ENCODE measurements at places on chromosomes 5 and 9.

DNA sequence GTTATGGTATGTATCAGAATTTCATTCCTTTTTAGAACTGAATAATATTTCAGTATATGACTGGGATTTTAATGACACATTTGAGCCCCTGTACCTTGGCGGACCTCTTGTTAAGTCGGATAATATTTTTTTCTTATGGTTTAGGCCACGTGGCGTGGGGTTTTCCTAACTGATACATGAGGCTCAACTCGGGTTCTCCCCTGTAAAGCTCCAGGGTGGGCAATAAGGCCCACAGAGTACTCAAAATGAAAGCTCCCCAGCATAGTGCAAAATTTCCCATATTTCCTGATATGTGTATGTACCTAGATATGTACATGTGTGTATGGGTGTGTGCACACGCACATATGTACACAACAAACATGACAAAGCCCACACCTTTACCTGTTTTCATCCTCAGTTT is 24.5 kb downstream of the TICAM2 start:
- no peak for DNase-seq

GRCh38 chr9:89204801-89205200 is 26.2 kb upstream of the SHC3 start:
- no peak for DNase-seq

DNA sequence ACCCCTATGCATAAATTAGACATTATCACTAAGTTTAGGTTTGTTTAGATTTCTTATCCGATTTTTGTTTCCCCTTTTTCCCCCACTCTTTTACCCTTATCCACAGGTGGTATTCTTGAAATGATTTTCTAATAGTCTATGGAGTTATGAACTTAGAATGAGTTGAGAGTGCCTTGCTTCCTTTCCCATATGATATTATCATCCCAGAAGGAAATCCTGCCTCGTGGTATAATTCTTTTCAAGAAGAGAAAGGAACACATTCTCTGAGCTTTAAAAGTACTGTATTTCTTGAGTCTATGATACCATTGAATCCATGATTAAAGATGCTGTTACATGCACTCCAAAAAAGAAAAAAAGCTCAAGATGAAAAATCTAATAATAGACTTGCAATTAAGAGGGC is 76.9 kb upstream of the ADAMTSL1 start:
- no peak for DNase-seq

GRCh38 chr9:27785714-27786100 is 212.4 kb upstream of the C9orf72 start:
- no peak for DNase-seq

DNA sequence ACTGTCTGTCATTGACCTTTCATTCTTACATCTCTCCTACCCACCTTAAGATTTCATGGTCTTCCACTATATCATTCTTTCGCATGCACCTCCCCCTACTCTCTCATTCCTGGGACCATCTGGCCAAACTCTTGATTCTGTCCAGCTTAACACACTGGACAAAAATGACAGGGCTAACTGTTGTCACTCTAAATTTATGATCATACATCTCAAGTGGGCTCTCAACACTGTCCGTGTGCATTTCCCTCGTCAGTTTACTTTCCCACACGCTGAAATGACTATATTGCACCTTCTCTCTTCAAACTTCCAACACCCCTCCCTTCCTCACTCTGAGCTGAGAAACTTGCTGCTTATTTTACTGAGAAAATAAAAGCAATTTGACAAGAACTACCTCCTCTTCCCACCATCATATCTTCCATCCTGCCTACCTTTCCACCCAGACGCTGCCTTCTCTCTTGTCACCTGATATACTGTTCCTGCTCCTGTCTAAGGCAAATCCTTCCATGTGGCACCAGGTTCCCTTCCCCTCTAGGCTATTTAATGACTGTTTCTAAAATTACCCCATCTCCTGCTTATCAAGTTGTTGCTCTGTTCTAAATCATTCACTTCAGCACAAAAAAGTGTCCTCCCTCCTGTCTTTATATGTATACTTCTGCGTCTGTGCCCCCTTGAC is 8.1 kb upstream of the KLF9 start:
- no peak for DNase-seq

- DNase-seq = no peak
These were observed 168.5 kb upstream of the GAS1 start for GRCh38 chr9:87115785-87116184.

- no peak for DNase-seq
These were observed 6.8 kb downstream of the RASEF start for GRCh38 chr9:83056174-83056573.
